ENCODE measurements at places on chromosomes 2 and 18. TPM values are rescaled to one million over a fixed set of nuclear protein-coding genes. Genes with fewer than 3 reads are reported as not detected.

The CNGA3 gene
- 0.35 TPM for total RNA-seq

The CHRNA1 gene
- total RNA-seq = 1.1 TPM

The CXXC1 gene
- 46.1 TPM for total RNA-seq

The B3GNT7 gene
- 258 TPM for total RNA-seq

- no peaks in the 10 kb centered on the region for H3K27me3 ChIP-seq
- H3K4me3 ChIP-seq = no peak overlapping the region
- H3K36me3 ChIP-seq = no peaks in the 10 kb centered on the region
- no peak overlapping the region for H3K27ac ChIP-seq
- H3K4me1 ChIP-seq = no peaks in the 10 kb centered on the region
These were observed 381.0 kb upstream of the MEX3C start for GRCh38 chr18:51578406-51578980.

DNA sequence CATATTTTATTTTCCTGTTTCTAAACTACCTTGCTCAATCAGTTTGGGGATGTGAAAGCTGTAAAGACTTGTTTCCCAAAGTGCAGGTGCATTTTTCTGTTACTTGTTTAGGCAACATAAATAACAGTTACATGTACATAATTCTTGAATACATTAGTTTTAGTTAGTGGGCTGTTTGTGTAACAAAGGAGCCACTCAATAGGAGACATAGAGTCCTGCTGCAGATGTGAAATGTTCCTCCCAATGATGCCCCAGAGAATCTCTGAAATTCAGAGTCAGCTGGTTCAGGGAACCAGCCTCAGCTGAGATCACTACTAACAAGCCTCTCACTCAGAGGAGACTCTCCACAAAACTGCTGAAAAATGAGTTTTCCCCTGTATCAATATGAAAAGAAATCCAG, 91.5 kb upstream of the TWSG1 start:
- H3K36me3 ChIP-seq = no peaks in the 10 kb centered on the region
- H3K4me3 ChIP-seq = no peak overlapping the region
- H3K4me1 ChIP-seq = no peaks in the 10 kb centered on the region
- no peak overlapping the region for H3K27ac ChIP-seq
- no peaks in the 10 kb centered on the region for H3K27me3 ChIP-seq
